ENCODE measurements at places on chromosomes 7 and 10.

- no peak for DNase-seq
Observed at GRCh38 chr10:14173706-14174594, 156.8 kb downstream of the FRMD4A start.

DNA sequence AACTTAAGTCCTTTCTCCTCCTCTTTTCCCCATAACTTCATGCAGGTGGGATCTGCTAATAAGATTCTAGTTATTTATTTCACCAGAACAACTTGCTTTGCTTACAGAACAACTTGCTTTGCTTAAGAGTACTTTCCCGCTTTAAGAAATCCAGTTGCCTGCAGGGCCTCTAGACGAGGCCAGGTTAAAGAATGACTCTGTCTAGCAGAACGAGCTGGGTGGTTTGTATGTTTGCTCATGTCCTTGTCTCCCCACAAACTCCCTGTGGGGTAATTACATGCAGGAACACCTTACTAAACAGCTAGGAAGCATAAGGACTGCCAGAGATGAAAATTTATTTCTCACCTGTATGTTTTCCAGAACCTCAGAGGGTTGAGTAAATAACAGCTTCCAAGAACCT lies 8.8 kb upstream of the FZD8 start:
- no peak for DNase-seq

GRCh38 chr7:84462259-84462658 lies 267.7 kb upstream of the SEMA3A start:
- DNase-seq: no peak

- no peak for DNase-seq
Observed at GRCh38 chr7:134710511-134710853, 63.8 kb downstream of the BPGM start.

GRCh38 chr10:32046151-32046550 lies 10.1 kb downstream of the KIF5B start:
- DNase-seq: no peak

- no peak for DNase-seq
Observed at GRCh38 chr7:96303686-96304443, 18.0 kb downstream of the SLC25A13 start.

- no peak for DNase-seq
Observed at GRCh38 chr7:14687777-14688176, 214.8 kb downstream of the DGKB start.
